GM12878 (cell line): ENCODE measurements at places on chromosomes 16 and 17.

GRCh38 chr17:61201211-61201610 lies 198.4 kb upstream of the TBX2 start:
- no peak for DNase-seq

DNA sequence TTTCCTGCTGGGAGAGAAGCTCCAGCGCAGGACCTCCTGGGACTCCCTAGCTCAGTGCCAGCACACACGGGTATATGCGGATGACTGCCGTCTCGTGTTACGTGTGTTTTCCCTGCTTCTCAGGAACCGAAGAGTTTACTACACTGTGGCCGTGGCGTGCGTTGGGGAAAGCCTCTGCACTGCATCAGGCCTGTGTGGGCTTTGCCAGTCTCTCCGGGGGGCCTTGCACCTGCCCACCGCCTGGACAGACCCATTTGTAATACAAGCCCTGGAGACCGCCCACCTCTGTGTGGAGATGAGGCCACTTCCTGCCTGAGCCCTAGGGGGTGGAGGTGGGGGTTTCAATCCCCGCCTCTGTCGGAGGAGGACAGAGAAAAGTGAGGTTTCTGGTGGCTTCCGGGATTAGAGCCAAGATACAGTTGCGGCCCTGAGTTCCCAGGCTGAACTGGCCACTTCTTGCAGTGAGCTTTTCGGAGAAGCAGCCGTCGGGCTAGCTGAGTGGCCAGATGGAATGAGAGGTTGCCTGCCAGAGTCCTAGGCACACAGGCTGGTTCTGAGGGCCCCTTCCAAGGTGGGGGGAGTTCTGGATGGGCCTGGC lies 43.4 kb upstream of the GSE1 start:
- DNase-seq: peak; percentile 74

- DNase-seq: no peak
These were observed 172.0 kb upstream of the SOX9 start for GRCh38 chr17:71948703-71949422.

- no peak for DNase-seq
These were observed 8.1 kb upstream of the DCAF7 start for GRCh38 chr17:63542218-63542545.

DNA sequence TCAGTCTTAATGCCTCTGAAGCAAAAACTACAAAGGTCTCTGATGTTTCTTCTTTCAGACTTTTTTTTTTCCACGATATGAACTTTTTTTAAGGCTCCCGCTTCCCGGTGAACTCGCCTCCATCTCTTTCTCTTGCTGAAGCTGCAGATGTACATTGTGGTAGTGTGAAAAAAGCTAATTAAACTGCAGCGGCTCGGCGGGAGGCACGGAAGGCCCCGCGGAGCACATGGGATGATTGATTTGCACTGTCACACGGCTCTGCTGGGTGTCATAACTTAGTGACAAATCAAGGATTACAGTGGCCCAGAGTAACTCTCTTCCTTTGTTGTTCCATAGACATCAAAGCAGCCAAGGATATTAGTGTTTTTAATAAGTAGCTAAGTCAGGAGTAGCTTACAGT lies 196.3 kb downstream of the AXIN2 start:
- DNase-seq: no peak

DNA sequence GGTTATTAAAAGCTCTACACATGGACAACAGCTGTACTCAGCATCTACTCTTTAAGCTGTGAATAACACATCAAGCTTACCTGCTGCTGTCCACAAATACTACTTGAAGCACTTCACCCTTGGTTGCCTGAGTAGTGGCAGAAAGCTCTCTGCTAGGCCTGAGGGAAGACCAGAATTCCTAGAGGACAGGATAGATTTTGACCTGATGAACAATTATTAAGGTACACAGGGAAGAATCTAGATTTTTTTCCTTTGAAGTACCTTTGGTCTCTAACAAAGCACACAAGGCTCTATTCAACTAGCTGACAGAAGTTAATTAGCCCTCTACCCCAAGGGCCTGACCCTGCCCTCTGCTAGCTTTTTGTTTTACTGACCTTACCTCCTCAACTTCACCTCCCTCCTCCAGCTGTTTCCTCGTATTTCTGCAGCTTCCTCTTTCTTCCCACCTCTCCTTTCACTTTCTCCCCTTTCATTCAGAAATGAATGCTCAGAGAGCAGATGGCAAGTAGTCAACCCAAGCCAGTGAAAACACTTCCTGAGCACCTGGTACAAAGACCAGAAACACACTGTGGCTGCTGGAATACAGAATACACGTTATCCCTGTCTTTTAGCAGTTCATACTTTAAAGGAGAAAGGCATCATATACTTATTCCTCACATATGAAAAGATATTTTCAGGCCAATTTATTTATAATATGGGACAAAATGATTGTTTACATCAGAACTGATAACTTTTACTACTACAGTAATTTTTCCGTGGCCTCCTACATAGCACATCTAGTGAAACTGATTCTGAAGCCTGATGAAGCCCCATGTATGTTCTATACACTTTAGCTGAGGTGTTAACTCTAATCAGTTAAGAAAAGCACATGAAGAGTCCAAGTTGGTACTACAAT lies 5.7 kb upstream of the VEZF1 start:
- DNase-seq: no peak

- no peak for DNase-seq
These were observed 463.5 kb downstream of the HS3ST4 start for GRCh38 chr16:26155221-26155620.

- peak; percentile 38 for DNase-seq
These were observed 7.5 kb downstream of the NFE2L1 start for GRCh38 chr17:48055531-48056245.

DNA sequence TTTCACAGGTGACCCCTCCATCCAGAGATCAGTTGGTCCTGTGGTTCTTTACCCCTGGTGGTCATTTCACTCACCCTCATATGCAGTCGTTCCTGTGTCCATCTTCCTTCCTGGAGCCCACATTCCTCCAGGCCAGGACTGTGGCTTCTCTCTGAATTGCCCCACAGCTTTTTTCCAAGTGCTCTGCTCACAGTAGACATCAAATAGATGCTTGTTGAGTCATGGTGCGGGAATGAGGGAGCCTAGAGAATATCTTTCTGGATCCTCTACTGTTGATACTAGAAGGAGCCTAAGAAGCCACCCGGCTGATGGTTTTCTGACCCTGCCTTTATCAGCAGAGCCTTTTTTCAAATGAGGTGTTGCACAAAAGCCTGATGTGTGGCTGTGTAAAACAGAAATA lies 10.4 kb downstream of the USB1 start:
- DNase-seq: no peak

DNA sequence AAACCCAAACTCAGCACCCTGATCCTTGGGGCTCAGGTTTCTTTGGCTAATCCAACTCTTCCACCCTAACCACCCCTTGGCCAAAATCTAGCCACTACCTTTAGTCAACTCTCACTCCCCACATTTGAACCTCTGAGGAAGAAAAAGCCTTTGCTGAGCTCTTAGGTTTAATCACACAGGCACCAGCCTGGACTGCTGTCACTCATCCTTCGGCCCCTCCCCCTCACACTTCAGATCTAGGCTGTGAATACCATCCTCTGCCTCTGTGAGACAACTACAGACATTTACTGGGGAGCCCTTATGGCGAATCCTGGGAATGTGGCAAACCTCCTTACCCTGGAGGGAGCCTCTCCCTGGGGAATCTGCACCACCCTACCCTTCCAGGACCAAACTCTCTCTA lies 5.3 kb upstream of the RNASEK start:
- no peak for DNase-seq

GRCh38 chr17:50354776-50355175 lies 8.8 kb downstream of the XYLT2 start:
- DNase-seq: no peak

- no peak for DNase-seq
These were observed 225.8 kb downstream of the IRX3 start for GRCh38 chr16:54060599-54061421.

DNA sequence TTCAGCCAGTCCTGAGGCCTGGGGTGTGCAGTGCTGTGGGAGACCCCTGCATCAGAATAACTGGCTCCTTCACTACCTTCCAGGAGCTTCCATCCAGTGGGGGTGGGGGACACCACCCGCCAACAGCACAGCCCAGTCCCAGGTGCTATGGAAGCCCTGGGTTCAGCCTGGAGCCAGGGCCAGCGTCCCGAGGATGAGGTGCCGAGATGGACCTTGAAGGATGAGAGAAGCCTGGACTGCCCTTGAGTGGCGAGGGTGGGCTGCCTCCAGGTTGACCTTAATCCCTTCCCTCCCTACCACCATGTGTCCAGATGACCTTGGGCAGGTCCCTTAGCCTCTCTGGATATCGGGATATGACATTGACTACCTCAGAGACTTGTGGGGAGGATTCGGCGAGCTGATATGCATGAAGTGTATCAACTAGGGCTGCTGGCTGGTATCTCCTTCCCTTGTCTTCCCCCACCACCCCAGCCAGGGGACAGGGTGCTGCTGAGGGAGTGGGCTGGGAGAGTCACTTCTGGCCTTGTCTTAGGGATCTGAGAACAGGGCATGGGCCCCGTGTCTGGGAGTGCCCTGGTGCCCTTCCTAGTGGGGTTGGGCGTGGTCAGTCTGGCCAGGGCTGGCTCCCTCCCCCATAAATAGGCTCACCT lies 14.2 kb upstream of the LASP1NB start:
- DNase-seq: no peak

GRCh38 chr17:35368081-35368830 lies 5.2 kb downstream of the SLFN11 start:
- peak; percentile 75 for DNase-seq

DNA sequence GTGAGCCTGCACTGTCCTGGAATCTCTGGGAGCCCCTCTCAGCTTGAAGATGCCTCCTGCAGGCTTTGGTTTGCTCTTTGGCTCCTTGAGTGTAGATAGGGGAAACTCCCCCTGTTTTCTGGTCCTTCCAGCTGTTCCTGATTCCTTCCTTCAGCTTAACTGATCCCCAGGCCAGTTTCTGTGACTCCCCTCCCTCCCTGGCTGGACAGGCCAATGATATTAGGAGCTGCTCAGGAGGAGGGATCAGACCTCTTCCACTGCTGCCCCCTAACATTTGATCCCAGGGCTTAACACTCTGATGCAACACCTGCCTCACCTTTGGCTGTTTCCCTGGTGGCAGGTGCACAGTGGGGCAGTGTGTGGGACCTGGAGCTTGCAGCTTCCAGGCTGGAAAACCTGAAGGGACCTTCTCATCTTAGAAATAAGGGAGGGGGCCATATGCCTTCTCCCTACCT lies at the start of gene TAC4:
Gene TAC4 (minus strand): TSS at position 51 of the 455 bp plus-strand sequence. CDS start 52 bp downstream, outside the sequence.
- no peak for DNase-seq

GRCh38 chr16:84737192-84738011 lies 37.6 kb downstream of the USP10 start:
- DNase-seq: no peak

DNA sequence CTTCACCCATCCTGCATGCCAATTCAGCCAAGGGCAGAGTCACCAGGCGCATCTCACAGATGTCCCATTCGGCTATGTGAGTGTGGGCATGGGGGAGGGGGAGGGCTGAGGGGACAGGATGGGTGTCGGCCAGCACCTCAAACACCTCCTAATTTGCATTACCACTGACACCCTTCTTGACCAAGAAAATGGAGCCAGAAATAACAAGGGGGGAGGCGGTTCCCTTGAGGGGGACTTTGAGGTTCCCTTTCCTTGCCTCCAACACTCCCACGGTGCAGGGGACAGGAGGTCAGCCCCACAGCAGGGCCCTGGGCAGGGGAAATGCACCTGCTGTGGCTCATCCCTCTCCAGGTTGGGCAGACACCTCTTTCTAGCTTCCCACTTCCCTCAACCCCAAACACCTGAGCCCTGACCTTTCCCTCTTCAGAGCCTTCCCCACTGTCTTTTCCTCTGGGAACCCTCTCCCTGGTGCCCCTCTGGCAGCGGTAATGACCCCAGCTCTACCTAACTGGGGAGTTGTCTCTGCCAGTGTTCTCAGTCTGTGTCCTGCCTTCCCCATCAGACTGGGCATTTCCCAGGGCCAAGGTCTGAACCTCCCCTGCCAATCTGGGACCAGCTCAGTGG lies 18.2 kb upstream of the TBX21 start:
- peak; percentile 67 for DNase-seq

GRCh38 chr16:11254913-11255736 lies 879 bp downstream of the SOCS1 start:
- DNase-seq: no peak

DNA sequence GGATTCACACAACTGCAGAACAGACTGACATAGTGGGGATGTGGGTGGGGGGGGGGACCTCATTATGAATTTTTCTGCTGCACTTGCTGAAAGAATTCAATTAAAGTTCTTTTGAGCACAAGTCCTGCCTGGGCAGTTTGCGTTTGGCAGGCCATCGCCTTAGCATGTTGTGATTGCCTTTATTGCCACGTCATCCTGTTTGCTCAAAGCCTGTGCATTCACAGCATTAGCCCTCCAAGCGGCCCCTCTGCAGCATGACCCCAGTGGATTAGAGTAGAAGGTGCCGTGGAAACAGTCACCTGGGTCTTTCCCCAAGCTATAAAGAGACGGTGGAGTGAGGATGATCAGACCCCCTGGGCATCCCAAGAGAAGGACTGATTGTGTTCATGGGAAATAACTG lies 17.2 kb downstream of the MSI2 start:
- DNase-seq: no peak

DNA sequence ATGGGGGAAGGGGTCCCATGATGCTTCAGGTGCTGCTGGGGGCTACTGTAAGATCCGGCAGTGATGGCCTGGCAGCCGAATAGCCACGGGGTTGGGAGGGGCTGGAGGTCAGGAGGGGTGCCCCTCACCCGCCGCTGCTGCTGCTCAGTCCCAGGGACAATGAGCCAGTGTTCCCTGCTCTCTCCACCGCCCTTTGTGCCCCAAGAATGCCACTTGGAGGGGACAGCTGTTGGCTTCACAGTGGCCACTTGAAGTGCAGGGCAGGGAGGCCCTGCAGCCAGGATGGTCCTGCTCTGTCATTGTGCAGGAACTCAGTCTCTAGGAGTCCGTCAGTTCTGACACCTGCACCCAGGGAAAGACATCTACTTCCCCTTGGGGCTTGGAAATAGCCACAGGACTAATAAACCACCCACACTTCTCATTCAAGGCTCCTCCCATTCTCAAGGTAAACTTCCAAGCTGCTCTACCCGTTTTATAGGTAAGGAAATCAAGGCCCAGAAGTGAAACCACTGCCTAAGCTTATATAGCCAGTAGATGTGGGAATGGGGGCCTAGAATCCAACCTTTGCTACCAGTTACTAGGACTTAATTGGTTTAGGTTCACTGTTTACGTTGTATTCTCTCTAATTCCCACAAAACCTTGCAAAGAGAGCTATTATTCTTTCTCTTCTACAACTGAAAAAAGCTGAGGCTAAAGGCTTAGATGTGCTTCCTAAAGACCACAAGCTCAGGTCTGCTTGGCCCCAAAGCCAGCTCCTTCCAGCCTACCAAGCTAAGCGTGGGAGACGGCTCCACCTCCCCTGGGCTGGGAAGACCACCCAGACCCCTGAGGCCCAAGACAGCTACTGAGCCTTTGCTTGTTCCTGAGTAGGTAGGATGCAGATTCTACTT lies 6.2 kb upstream of the CPSF4L start:
- no peak for DNase-seq

DNA sequence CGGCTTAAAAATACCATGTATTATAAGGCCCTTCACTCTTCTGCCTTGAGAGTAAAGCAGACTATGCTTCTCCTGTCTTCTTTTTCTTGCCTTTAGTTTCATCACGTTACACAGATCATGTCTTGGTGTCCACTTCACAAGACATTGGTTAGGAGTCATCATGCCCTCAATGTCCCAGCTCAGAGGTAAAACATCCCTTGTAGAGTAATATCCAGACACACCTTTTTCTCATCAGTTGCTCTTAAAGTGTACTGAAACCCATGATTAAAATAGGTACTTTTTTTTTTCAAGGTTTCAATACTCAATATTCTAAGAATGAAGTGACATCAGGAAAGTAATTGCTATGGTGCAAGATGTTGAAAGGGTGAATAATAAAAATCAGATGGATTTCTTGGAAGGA lies 267.8 kb downstream of the PMP22 start:
- no peak for DNase-seq

- DNase-seq: peak; percentile 92
These were observed 3.6 kb downstream of the IRF8 start for GRCh38 chr16:85902366-85903155.
